ENCODE measurements at places on chromosomes 3 and 15.

GRCh38 chr3:185508335-185508991 is 9.6 kb upstream of the TMEM41A start:
- DNase-seq, result no peak

- DNase-seq, result no peak
Measured at GRCh38 chr15:92571824-92572223, 83.8 kb downstream of the FAM174B start.

DNA sequence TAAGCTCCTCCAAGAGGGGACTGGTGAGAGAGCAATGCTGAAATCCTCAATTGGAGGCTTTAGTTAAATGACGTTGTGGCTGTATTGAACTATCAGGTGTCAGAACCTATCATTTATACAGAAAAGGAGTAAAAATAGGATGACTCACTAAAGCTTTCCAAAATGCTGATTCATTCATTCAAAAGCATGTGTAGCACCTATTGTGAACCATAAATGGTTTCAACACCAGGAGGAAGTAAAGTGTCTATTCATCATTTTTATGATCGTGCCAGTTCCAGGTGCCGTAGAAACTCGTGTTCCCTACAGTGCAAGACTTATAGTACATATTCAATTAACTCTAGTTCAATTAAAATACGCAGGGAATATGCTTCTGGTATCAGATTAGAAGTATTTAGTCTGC is 66.5 kb upstream of the ARRDC4 start:
- DNase-seq, result no peak

DNA sequence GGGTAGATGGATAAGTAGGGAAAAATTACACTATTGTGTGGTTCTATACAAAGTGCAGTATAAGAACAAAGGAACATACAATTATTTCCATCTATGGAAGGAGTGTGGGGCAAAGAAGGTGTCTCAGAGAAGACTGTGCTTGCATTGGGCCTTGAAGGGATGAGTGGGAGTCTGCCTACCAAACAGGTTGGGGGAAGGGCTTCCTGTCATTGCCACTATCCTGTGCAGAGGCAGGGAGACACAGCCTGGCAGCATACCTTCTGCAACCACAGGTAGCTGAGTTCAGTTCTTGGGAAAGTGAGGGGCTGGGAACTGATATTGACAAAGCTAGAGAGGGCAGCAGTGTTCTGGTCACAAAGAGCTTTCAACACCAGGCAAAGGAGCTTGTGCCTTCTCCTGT is 3.4 kb downstream of the TIMP4 start:
- no peak for DNase-seq

- no peak for DNase-seq
Measured at GRCh38 chr3:102136183-102136582, 286.9 kb downstream of the NFKBIZ start.

DNA sequence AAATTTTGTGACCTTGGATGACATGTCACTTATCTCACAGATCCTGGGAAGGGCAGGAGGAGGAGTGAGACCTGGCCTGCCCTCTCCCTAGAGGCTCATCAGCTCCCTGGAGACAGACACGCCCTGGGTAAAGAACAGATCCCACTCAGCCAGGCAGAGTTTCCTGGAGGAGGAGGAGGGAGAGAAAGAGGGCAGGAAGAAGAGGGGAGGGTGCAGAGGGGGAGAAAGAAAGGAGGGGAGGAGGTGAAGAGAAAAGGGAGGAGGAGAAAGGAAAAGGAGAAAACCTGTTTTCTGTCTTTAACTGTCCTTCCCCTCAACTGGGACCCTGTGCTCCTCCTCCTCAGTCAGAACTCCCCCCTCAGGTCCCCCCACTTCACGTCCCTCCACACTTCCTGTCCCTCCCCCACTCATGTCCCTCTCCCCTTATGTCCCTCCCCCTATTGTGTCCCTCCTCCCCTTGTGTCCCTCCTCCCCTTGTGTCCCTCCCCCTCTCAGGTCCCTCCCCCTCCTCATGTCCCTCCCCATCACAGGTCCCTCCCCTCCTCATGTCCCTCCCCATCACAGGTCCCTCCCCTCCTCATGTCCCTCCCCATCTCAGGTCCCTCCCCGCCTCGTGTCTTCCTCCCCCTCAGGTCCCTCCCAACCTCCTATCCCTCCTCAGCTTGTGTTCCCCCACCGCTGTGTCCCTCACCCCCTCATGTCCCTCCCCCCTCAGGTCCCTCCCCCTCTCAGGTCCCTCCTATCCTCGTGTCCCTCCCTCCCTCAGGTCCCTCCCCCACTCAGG is 52.3 kb upstream of the CGNL1 start:
- DNase-seq, result no peak

- no peak for DNase-seq
Measured at GRCh38 chr15:36912311-36912712, 188.0 kb downstream of the MEIS2 start.

- no peak for DNase-seq
Measured at GRCh38 chr3:69012100-69012799, 1.2 kb downstream of the EOGT start.

DNA sequence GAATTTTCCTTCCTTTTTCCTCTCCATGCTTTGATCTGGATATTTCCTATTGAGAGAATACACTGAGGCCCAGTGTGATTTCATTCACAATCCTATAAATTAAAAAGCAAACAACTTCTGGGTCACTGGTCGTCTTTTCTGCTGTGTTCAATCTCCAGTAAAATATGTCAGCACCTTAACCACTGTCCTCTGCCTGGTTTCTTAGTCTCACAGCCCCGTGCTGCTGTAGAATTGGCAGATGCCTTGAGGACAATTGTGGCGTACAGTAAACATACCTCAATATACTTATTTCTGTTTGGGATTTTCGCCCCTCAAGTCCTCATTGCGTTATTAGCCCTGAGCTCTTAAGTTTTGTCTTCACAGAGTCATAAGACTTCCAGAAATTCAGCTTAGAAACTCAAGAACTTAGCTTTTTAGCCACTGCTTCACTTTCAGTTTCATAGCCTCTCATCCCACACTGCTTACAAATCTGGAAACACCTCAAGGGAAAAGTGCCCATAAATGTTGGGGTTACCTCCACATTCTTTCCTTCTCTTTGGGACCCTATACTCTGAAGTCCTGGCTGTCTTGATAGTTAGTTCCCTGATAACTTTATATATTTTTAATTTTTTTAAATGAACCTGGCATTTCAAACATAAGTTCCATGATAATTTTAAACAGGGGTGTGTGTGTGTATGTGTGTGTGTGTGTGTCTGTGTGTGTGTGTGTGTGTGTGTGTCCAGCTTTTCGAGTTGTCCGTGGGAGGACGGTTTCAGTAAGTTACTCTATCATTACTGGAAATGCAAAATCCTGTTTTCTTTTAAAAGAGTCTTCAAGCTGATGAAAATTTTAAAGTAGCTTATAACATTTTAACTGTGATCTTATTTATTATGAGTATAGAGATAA is 238.4 kb upstream of the CTDSPL start:
- no peak for DNase-seq

DNA sequence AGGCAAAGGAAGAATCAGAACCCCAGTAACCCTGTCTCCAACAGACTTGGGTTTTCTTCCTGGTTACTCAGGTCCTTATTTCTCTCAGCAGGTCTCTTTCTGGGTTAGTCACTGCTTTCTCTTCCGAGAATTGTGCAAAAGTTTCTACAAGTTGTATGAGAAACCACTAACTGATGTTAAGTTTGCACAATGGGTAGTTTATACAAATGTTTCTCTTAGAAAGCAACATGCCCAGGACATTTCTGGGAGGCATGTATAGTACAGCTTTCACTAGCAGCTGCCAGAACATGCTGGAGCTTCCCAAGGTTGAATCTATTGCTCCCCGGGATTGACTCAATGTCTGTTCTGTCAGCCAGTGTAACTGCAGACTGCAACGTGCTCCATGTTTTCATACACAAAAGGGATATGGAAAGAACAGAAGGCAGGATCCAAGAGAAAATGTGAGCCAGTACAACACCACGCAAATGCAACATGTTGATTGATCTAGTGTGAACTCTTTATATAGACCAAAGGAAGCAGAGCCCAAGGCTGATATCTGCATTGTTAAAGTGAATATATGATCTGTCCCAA is 887.8 kb downstream of the MCTP2 start:
- no peak for DNase-seq

GRCh38 chr15:51724673-51725072 is 12.8 kb downstream of the LYSMD2 start:
- DNase-seq, result no peak

DNA sequence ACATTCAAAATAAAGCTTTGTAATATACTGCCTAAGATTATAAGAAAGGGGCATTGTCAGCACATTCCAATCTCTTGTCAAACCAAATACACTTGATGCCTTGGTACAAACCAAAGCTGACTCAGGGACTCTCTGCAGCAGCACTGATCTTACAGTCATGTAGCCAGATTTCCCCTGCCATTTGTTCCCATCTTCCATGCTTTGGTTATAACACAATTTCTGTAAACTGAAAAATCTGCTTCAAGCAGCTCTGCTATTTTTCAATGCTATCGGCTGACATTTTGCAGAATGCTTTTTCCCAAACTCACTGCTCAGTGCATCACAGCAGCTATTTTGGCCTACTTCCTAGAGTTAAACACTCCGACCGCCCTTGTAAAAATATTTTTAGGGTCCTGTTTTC is 18.2 kb downstream of the PLOD2 start:
- DNase-seq, result no peak

DNA sequence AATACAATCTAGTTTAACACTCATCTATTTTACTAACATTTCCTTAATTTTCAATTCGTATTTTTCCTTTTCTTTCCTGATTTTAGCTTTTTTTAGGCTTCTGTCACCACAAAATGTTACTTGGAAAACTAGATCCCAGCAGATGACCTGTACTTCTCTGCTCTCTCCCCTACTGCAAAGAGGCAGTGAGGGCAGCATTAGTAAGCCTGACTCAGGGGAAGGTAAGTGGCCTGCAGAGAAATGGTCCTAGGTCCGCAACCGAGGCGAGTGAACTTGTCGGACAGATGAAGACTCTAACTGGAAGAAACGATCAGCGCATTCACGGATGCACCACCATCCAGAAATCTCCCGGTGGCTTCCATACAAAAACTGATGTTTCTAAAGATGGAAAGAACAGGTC is 20.4 kb downstream of the TMEM43 start:
- no peak for DNase-seq

GRCh38 chr15:81026836-81027599 is 26.3 kb downstream of the TLNRD1 start:
- no peak for DNase-seq

DNA sequence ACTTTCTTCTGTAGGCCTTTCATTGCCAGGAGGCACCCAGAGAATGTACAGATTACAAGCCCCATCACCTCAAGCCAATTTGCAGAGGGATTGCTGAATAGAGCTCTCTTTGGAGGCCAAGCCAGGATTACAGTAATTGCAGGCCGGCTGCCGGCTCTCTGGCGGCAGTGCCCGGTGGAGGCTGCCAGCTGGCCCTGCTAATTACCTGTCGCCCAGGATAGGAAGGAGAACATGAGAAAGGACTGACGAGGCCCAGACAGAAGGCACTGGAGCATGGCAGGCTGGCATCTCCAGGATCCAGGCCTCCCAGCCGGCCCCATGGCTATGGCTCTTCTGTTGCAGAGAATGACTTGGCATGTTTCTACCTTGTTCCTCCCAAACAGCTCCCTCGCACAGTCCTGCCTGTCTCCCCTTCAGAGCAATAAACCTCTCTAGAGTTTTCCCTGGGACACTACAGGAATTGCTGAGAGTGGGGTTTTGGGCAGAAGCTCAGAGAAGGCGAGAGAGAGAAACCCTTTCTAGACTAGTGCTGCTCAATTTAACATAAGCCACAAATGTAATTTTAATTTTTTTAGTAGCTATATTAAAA is 273.6 kb upstream of the PROK2 start:
- DNase-seq, result no peak

- DNase-seq, result no peak
Measured at GRCh38 chr3:187870360-187871203, 125.3 kb upstream of the BCL6 start.

- DNase-seq, result no peak
Measured at GRCh38 chr15:55496716-55497115, 11.3 kb downstream of the DNAAF4 start.

GRCh38 chr3:132635052-132635451 is 24.6 kb downstream of the ACAD11 start:
- no peak for DNase-seq

GRCh38 chr3:15794842-15795650 is 2.7 kb downstream of the ANKRD28 start:
- DNase-seq, result no peak

GRCh38 chr3:112116748-112117186 is 16.3 kb downstream of the GCSAM start:
- DNase-seq, result no peak

GRCh38 chr3:170679190-170679589 is 93.3 kb upstream of the SLC7A14 start:
- DNase-seq, result no peak

- DNase-seq, result no peak
Measured at GRCh38 chr15:53498996-53499395, 260.5 kb downstream of the WDR72 start.

GRCh38 chr15:89112341-89112971 is 24.2 kb downstream of the ABHD2 start:
- no peak for DNase-seq

DNA sequence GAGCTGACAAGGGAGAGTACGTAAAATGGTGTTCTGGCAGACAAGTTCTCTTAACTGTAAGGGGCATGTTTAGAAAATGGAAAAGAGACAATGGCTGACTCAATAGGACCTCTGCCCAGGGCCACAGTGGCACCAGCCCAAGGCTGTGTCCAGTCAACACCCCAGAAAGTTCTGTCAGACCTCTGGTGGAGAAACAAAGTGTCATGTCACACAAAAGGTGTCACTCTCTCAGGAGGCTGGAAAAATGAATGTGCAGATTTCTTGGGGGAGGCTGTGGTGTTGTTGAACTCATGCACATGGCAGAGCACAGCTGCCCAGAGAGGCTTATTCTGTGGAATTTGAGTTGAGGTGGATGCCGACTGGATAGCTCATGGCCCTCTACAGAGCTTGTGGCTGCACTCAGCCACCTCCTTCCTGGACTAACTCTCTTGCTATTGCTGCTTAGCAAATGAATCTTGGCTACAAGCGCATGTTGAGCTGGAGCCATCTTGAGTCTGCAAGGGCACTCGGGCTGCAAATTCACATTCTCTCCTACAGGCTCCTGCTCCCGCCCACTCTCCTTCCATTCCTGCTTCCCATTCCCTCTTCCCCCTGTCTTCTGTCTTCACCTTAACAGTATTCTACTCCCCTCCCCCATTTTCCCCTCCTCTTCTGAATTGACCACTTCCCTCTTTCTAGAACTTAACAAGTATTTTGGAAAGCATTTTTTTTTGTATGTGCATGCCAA is 55.8 kb upstream of the SLC7A14 start:
- DNase-seq, result no peak

- DNase-seq, result no peak
Measured at GRCh38 chr3:64900156-64900555, 212.4 kb upstream of the ADAMTS9 start.

DNA sequence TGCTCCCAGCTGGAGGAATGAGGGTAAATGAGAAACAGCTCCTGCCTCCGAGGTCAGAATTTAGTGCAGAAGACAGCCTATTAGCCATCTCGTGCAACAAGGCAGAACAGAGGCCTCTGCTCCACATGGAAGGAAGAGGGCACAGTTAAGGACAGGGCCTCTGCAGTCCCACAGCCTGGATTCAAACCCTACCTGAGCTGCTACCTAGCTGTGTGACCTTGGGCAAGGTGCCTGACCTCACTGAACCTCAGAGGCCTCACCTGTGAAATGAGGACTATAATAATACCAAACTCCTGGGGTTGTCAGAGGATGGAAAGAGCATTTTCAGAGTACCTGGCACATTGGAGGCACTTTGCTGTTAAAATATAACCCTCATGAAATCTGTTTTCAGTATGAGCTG is 285.7 kb upstream of the CTNNB1 start:
- DNase-seq, result no peak

Data from effector memory CD4-positive, alpha-beta T cell (primary cell).